Activated CD4-positive, CD25-positive, alpha-beta regulatory T cell (primary cell): ENCODE measurements at places on chromosomes 13 and 19.

DNA sequence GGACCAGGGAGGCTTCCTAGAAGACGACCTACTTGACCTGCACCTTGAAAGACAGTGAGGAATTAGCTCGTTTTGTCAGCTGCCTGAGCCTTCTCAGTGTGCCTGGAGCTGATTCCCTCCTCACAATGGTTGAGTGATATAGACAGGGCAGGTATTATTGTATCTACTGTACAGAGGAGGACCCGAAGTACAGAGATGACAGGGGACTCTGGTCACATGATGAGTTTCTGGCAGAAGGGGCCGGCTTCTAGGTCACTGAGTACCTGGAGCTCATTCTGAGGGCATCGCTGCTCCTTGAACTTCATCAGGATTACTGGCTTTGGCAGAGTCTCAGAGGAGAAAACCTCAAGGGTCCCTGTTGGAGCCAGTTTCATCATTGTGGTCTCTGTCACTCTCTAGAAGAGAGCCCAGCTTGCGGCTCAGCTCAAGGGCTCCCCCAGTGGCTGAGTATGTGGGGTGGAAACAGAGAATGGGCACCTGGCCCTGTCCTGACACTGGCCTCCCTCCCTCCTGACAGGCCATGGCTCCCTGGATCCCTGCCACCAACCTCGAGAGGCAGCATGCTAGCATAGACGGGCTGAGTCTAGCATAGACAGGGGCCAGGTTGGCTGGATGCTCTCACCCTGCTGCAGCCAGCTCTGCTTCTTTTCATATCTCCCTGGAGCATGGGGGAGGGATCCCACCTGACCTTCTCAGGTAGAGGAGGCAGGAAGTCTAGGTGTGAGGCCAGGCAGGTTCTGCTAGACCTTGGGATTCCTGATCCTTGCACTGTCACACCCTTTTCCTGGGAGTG is 38.7 kb downstream of the NFIX start:
- no peak for DNase-seq

- no peak for DNase-seq
Observed at GRCh38 chr13:25923217-25924085, 128.4 kb downstream of the SHISA2 start.

DNA sequence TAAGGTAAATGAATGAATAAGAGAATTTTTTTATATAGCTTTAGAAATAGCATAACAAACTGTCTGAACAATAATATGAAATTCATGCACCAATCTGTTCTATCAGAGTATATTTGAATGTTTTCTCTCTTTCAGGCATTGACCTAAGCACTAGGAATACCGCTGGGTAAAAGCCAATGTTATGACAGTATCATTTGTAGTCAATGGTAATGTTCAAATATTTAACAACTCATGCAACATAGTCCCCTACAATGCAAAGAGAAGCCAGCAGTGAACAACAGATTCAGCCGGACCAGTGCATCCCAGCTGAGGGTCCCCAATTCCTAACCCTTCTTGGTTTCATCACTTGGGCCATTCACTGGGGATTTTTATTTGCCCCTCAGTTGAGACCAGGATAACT is 52.6 kb upstream of the MYCBP2 start:
- no peak for DNase-seq

DNA sequence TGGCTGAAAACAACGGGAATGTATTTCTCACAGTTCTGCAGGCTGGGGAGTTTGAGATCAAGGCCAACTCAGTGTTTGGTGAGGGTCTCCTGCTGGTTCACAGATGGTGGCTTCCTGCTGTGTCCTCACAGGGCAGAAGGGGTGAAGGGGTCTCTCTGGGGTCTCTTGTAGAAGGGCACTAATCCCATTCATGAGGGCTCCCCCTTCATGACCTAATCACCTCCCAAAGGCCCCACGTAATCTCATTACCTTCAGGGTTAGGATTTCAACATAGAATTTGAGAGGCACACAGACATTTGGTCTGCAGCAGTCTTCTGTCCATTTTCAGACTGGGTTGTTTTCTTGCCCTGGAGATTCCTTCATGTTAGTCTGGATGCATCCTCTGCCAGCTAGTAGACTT is 11.6 kb downstream of the ZNF444 start:
- no peak for DNase-seq

DNA sequence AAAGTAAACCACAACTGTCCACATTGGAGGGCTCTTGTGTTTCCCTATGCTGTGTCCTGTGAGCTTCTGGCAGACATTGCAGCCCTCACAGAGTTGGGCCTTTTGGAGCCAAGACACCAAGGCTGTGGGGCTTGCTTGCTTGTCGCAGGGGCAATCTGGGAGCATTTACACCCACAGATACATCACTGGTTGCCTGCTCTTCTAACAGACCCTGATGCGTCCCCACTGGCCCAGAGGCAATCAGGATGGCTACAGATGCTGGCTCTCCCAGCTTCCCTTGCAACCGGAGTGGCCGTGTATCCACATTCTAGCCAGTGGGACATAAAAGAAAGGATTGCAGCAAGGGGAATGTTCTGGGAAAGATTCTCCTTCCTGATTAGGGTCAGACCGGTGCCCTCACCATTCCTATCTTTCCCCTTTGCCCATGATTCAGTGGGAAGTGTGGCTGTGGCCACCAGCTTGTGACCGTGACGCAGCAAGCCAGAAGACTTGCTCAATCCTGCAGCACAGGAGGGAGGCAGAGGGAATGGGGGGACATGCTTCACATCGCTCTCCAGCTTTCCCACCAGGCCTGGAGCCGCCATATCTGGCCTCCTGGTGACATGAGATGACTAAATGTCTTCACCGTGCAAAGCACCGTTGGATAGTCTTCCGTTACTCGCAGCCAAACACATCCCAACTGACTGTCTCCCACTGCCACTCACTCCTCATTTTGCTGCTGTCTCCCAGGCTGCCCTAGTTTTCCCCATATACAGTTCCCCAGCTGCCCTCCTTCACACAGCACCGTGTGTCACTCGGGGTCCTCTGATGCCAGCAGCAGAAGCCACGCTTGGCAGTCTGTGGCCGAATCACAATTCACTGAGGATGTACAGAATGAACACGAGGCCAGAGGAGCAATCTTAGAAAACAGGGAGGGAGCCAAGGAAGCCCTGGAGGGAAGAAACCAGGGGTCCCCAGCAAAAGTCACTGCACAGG is 151.0 kb downstream of the DPF1 start:
- no peak for DNase-seq

- no peak for DNase-seq
Observed at GRCh38 chr13:27665333-27665732, 43.6 kb downstream of the POLR1D start.

- peak; percentile 76 for DNase-seq
Observed at GRCh38 chr19:11535792-11536595, 2.7 kb upstream of the CNN1 start.

GRCh38 chr19:33780746-33781145 is 15.9 kb upstream of the KCTD15 start:
- DNase-seq = no peak

DNA sequence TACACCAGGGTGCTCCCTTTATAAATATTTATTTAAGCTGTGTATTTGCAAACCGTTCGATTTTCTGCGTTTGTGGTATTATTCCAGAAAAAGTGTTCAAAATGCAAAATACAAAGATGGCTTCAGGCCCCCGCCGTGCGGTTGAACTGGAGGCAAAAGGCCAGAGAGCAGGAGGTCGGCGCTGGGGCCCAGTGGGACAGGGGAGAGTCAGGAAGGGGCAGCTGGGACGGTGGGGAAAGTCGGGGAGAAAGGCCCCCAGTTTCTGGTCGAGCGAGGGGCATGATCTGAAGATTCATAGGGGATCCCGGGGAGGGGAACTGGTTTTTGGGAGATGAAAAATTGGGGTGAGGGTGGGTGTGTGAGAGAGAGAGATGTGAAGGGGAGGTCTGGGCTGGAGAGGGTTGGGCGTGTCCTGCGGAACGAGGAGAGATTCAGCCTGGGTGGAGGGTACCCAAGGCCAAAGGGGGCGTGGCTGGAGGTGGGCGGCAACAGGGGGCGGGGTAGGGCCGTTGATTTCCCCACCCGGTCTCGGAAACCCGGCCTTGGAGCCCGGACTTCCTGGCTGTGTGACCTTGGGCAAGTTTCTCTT is 678 bp downstream of the ISOC2 start:
- no peak for DNase-seq

- no peak for DNase-seq
Observed at GRCh38 chr13:110921695-110922094, 6.8 kb upstream of the ANKRD10 start.

DNA sequence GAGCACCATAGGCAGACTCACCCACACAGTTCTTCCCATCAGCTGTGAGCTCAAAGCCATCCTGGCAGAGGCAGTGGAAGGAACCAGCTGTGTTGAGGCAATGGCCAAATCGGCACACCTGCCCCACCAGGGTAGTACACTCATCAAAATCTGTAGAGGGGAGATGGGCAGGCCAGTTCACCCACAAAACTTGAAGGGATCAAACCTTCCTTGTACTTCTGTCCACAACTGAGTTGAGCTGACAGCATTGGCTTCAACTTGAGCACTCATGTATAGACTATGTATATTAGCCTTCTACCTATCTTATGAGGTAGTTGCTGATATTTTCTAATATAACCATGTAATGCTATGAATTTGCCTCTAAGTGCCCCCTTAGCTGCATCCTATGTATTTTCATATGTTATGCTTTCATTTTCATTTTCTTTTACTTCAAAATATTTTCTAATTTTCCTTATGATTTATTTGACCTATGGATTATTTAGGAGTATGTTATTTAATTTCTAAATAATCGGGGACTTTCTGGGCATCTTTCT is 42.9 kb downstream of the CCL25 start:
- DNase-seq = no peak

GRCh38 chr19:28258829-28259228 is 954.1 kb downstream of the UQCRFS1 start:
- DNase-seq = no peak

DNA sequence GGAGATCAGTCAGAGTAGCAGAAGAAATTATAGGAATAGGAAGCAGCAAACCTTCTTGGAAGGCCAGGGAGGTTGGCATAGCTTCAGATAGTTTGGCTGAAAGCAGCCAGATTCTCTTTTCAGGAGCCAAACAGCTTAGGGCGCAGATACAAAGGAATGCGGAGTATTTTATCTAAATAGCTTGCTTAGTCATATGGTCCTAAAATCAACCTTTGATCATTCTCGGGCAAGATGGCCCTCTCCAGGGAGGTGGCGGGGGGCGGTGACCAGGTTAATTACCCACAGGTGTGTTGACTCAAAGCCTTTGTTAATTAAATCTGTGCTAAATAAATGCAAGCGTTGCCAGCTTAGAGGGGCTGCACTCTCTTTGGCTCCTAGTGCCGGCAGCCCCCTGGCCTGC is 12.5 kb upstream of the NCR1 start:
- no peak for DNase-seq

GRCh38 chr19:6198896-6199239 is 63.4 kb downstream of the ACSBG2 start:
- no peak for DNase-seq

GRCh38 chr13:70788074-70788473 is 679.8 kb upstream of the KLHL1 start:
- no peak for DNase-seq

- DNase-seq = no peak
Observed at GRCh38 chr13:53759016-53759415, 730.4 kb downstream of the OLFM4 start.

DNA sequence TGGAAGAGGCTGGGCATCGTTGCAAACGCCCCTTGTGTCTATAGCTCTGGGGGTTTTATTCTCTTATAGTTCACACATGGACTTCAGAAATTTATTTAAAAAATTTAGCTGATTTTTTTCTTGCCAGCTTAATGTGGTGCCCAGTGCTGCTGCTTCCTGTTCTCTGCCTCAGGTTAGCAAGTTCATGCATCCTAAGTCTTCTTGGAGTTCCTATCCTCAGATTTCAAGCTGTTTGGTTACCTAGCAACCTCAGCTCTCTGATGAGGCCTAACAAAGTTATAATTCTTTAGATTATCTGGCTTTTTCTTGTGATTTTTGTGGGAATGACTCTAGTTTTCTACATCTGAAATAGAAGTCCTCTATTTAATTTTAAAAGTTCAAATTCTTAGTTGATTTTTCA is 250.9 kb downstream of the MAB21L1 start:
- no peak for DNase-seq

GRCh38 chr13:24763596-24764275 is at the start of gene RNF17:
Gene RNF17 (plus strand): TSS chr13:24764169. CDS start chr13:24764204, 35 bp downstream.
- no peak for DNase-seq

DNA sequence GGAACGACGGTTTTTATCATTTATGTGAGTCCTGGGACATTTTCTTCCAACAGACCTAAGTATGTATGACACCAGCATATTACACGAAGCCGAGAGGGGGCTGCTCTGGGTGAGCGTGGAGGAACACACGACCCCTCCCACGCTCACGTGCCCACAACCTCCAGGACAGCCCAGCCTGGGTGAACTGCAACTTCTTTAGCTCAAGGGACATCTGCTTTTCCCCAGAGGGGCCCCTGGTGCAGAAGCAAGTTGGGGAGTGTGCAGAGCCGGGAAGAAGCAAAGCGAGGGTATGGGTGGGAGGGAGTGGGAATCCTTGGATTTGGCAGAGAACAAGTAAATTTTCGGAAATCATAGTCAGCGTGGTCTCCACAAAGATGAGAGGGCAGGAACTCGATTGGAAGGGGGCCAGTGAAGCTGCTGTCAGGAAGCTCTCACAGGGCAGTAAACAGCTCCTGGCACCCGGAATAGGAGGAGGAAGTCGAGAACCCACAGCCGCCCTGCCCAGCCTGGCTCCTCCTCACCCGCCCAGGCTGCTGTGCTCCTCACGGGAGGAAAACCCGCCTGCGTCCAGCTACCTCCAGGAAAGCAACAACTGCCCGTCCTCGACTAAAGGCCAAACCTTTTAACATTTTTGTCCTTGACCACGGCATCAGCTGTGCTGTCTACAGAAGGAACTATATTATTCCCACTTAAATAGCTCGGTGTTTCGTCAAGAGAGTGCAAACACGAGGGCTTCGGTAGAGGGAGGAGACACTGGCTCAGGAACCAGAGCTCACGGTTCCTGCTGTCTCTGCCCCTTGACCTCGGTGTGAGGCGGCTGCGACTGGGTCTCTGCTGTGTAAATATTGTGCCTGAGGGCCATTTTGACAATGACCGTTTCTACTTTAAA is 17.2 kb upstream of the CFAP97D2 start:
- DNase-seq = no peak

DNA sequence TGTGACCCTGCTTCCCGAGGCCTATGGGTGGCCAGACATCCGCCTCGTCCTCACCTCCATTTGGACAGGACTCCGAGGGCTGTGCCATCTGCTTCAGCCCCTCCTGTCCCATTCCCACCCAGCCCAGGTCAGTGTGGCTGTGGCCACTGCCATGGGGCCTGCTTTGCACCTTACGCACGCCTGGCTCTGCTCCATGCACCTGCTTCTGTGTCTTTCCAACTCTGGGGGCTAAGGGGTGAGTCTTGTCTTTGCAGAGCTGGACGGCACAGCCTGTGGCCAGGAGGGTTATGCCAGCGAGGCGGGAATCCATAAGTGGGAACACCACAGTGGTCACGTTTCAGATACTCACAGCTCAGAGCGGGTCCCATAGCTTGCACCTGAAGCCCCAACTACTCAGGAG is 5.2 kb upstream of the ZNF554 start:
- DNase-seq = no peak

- DNase-seq = no peak
Observed at GRCh38 chr13:45565331-45565730, 50.2 kb downstream of the ERICH6B start.
